ENCODE measurements at places on chromosomes 7 and 10.

- DNase-seq, result no peak
Observed at GRCh38 chr10:27513451-27514191, 9.5 kb downstream of the RAB18 start.

DNA sequence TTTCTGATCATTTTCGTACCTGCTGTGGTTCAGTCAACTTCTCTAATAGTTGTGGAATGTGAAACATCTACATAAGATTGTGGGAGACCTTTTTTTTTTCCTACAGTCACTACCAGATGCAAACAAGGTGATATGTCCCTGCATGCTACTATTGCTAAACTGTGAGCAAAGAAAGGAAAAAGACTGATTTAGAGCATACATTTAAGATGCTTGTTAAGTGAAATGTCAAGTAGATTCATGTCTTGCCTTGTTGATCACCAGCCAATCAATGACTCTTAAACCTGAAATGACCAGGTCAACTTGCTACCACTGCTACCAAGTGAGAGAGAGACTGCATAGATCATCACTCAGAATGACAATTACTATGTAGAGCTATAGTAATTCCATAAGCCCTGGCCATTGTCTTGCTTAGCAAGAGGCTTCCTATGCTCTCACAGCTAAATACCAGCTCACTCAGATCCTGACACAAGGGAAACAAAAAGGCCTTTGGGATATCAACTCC is 84.3 kb upstream of the SKAP2 start:
- no peak for DNase-seq

- DNase-seq, result no peak
Observed at GRCh38 chr7:137981668-137982067, 20.2 kb downstream of the CREB3L2 start.

- DNase-seq, result no peak
Observed at GRCh38 chr7:128082431-128082830, 51.2 kb upstream of the LRRC4 start.

DNA sequence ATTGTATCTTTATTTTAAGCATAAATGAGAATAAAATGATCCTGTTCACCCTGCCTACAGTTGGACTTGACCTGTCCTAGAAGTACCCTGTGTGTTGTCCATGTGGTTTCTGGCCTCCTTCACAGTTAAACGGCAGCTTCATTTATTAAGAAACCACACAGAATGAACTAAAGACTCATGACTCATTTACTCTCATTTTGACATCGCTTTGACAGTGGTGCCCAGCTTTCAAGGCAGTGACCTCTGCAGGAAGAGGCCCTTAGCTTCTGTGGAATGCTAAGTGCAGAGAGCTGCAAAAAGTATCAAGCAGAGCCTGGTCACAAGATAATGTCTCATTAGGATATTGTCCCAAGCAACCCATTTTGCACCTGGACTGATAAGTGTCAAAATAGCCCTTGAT is 93.4 kb downstream of the AVL9 start:
- no peak for DNase-seq

DNA sequence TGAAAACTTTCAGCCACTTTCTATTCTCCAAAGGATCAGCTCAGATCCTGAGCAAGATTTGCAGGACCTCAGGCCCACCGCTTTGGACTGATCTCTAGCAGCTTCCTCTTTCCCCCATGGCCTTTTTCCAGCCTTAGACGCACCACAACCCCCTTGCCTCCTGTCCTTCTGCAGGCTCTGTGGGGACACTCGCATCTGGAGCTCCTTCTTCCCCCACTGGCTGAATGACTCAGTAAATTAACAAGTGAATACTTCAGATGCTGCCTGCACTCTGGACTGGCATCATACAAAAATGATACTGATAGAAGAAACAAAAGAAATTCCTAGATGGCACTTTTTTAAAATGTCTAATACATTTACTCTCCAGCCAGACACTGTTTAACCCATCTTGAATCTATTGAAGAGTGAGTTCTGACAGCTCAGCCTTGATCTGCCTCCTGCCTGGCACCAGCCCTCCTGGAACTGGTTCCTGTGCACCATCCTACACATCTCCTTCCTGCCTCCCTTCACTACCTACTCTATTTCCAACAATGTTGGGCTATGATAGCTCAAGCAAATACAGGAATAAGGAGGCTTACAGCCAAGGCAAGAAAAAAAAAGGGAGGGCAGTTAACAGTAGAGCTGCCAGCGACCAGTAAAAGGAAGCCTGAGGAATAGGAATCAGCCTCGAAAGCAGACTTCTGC is 3.3 kb downstream of the FRMPD2 start:
- DNase-seq, result no peak

- DNase-seq, result no peak
Observed at GRCh38 chr7:101151908-101152651, 2.2 kb upstream of the AP1S1 start.

DNA sequence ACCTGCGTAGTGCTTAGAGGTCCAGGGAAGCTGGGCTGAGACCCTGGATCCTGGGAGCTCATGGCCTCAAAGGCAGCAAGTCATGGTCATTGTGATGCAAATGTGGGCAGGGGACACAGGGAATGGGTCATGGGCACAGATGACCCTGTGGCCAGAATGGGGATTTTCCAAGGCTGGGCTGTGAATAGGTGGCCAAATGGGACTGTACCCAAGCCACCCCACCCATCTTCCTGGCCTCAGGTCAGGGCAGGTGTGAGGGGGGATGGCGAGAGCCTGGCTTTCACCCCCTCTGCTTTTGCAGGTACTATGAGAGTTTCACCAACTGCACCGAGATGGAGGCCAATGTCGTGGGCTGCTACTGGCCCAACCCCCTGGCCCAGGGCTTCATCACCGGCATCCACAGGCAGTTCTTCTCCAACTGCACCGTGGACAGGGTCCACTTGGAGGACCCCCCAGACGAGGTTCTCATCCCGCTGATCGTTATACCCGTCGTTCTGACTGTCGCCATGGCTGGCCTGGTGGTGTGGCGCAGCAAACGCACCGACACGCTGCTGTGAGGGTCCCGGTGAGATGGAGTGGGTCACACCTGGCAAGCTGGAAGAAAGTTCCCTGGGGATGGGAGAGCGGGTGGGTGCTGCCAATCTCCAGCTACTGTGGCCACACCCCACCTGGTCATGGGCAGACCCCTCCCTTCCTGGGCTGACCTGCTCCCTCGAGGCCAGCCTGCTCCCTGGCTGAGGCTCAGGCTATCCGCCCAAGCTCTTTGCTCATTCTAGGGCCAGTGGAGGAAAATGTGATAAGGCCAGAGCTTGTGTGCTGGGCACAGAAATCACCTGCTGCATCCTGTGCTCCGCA is 25.5 kb downstream of the RAMP3 start:
- DNase-seq, result no peak

DNA sequence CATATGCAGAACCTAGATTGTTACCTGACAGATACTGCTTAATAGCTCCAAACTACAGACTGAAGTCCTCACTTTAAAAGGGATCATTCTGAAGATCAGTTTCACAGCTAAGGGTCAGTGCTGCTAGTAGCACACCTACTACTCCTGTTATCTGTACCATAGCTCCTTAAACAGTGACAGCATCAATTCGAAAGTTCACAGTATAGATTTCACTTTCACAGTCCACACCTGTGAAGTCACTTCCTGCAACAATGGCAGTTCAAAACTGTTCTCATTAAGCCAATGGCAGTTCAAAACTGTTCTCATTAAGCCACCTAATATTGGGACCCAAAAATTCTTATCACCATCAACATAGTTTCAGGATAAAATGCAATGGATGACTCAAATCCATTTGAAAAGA is 10.7 kb upstream of the FHIP2A start:
- no peak for DNase-seq

DNA sequence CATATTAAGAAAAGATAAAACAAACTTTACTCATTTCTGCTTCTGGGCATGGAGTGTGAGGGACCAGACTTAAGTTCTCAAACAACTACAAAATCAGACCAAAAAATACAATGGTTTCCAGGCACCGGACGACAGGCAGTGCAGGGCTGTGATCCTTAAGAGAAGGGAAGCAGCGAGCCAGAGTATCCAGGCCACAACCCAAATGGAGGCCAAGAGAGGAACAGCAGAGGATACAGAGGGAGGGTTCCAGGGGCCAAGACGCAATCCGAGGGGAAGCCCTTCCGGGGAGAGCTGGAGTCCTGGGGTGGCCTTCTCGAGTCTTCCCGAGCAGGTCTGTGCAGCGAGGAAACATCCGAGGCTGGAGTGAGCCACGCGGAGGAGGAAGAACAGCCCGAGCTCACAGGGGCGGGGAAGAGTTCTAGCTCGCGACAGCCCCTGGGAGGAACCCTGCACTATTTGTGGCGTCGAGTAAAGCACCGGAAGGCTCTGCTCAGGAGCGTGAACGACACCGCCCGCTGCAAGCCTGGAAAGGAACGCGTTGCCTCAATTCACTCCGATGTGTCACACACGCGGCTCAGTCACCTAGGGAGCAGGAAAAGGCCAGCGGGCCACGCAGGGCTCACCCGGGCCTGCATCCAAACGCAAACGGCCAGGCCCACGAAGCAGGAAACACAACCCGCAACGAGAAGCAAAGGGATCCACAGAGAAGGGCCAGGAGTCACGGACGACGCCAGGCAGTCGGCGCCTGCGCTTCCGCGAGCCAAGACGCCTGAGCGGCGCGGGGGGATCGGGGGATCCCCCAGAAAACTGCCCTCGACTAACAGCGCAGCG is 933 bp upstream of the RNF32 start:
- DNase-seq, result no peak

DNA sequence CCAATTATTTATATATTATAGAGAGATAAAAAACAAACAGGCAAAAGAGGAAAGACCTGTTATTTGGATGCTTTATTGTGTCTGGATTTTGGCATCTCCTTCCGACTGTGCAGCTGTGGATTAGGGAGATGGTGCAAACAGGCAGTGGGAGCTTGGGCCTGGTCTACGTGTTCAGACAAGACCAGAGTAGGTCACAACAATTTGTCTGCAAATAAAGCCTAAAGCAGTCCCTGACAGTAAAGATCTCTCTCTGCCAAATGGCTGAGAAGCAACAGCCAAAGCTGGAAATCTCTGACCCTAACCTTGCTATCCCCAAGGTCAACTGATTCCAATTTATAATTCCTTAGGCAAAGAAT is 82.0 kb downstream of the ABLIM1 start:
- DNase-seq, result no peak

Measured in CD4-positive, alpha-beta T cell treated with Interleukin-15 for 1 hour (primary cell).